Right renal pelvis (tissue), 4 donors: ENCODE measurements at places on chromosomes 12 and 14. TPM values are rescaled to one million over a fixed set of nuclear protein-coding genes. Genes with fewer than 3 reads are reported as not detected.

RTL1 gene
- 0.08 TPM for polyA plus RNA-seq

RPS6KL1 gene
- polyA plus RNA-seq = 1.5 TPM

TSPAN8 gene
- 42.9 TPM for polyA plus RNA-seq

ARG2 gene
- polyA plus RNA-seq = 31.7 TPM

DHH gene
- polyA plus RNA-seq = 1.0 TPM

BDKRB2 gene
- polyA plus RNA-seq = 3.4 TPM

OAS2 gene
- polyA plus RNA-seq = 11.4 TPM

SYNDIG1L gene
- 0.32 TPM for polyA plus RNA-seq

TTLL5 gene
- polyA plus RNA-seq = 31.3 TPM

SNAPC1 gene
- 14.8 TPM for polyA plus RNA-seq

LTBP2 gene
- 7.4 TPM for polyA plus RNA-seq

HHIPL1 gene
- 1.7 TPM for polyA plus RNA-seq

FOXG1 gene
- 0.06 TPM for polyA plus RNA-seq

MIA2 gene
- polyA plus RNA-seq = 81.6 TPM

KIF5A gene
- 0.24 TPM for polyA plus RNA-seq

CACNA1C gene
- 7.9 TPM for polyA plus RNA-seq

LRRK2 gene
- 20.5 TPM for polyA plus RNA-seq

DNAJC22 gene
- polyA plus RNA-seq = 22.5 TPM

SOCS2 gene
- polyA plus RNA-seq = 40.1 TPM

PTHLH gene
- 1.2 TPM for polyA plus RNA-seq

MYF5 gene
- polyA plus RNA-seq = not detected

MYH6 gene
- polyA plus RNA-seq = 0.21 TPM

GYS2 gene
- 0.28 TPM for polyA plus RNA-seq

SMCO2 gene
- polyA plus RNA-seq = 0.77 TPM

KRT81 gene
- polyA plus RNA-seq = not detected

PMEL gene
- polyA plus RNA-seq = 3.2 TPM
